NCI-H1048 (cell line): ENCODE measurements at places on chromosomes 5 and 9.

DNA sequence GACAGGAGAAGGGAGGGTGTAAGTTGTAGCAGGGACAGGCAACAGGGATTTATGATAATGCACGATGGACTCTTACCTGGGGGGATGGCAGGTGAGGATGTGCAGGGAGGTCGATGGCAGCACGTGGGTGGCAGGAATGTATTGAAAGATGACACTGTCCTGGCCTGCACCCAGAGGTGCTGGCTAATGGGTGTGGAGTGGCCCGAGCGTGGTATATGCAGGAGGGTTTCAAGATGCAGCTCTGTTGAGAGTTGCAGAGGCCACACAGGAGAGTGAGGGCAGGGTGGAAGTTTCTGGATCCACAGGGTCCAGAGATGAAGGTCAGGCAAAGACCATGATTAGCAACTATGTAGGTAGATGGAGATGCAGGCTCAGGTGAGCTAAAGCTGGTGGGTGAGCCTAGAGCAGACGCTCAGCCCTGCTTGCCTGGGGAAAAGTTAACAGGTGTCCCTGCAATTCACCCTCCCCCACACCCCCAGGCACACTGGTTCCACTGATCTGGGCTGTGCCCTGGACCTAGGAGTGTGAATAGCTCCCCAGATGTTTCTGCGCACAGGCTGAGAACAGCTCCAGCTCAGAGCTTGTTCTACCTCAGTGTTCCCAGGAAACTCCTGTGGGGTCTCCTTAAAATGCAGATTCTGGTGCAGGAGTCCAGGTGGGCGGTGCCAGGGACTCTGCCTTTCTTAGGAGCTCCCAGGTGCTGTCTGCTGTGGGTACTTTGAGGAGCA lies 21.5 kb upstream of the S1PR3 start:
- DNase-seq, result no peak

DNA sequence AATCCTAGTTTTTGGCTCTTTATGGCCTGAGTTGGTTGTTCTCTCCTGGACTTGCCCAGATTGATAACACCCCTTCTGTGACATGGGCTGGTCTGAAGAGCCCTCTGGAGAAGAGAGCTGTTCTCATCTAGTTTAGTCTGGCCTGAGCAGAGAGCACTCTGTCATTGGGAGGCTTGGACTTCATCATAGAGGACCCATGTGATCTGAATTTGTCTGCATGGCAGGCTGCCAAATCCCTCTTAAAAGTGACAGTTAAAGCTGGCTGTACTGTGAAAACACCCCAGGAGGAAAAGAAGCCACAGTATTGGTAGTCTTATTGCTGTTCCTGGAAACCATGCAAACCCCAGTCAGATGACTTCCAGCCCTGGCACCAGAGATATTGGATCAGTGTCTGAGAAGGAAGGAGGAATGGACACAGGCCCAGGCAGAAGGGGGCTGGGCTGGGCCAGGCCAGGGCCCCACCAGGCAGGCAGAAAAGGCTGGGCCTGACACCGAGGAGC lies 3.7 kb upstream of the WDR31 start:
- no peak for DNase-seq

DNA sequence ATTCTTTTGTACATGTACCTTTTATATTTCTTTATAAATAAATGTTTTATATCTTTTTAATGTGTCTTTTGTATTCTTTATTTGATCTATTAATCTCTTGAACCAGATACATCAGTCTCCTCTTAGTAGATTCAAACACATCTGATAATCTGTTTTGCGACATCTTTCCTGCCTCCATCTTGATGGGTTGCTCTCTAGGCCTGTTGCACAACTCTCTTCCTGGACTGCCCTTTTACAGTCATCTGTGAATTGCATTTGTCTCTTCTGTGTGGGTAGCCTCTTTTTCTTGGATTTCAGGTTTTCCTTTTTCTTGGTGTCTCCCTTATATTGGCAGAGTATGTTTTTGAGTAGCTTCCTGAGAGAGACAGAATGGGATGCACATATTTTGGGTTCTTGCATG lies 6.2 kb downstream of the ZFYVE16 start:
- no peak for DNase-seq

DNA sequence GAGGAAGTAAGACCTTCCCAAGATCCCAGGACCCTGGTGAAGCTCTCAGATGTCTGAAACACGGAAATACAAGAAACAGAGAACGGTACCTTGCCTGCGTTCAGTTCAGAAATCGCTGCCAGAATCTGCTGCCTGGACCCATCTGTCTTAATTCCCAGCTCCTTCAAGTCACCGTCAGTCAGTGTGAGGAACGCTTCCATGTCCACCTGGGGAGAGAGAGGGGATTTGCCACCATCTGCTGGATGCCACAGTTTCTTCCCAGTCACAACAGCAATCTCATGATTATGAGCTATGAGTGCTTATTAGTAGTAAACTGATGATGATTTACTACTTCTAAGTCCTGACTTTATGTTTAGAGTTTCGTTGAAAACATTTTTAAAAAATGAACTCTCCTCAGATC lies 36.7 kb upstream of the GABBR2 start:
- DNase-seq, result no peak

DNA sequence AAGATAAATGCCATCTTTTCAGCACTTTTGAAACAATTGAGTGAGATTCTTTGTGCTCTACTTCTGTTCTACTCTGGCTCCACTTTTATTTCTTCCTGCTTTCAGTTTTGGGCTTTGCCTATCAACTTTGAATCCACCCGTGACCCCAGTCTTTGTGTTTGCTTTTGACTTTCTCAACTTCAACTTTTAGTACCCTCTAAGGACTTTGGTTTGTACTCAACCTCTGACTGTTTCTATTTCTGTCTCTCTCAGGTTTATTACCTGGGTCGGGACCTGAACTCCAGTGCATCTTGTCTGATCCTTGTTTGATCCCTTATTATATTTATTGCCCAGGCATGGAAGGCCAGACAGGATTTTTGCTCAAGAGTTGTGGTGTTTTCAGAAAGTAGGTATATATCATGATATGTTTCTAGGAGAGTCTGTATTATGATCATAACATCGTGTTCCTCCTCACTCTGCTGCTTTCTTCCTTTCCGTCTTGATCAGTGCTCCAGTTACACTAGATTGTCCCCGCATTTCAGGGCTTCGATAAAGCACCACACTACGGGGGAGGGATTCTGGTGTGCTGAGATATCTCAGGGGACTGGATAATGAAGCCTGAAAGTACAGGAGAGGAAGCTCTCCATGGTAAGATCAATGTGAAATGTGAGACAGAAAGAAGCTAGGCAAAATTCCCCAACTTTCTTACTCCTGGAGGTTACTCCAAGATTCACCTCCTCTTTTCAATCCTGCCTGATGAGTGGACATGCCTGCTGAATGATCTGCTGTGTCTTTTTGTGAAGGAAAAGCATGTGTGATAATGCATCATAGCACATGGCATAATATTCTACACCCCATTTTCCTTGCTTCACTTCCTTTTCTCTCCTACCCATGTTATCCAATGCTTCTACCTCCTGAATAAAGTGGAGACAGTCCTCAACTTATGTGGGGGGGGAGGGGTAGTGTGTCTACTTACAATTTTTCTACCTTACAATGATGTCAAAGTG lies 155.5 kb upstream of the GRIN3A start:
- no peak for DNase-seq

GRCh38 chr9:113564498-113565237 lies 101.1 kb downstream of the RGS3 start:
- DNase-seq, result no peak

- no peak for DNase-seq
These were observed 38.2 kb downstream of the TTC39B start for GRCh38 chr9:15268782-15269181.

DNA sequence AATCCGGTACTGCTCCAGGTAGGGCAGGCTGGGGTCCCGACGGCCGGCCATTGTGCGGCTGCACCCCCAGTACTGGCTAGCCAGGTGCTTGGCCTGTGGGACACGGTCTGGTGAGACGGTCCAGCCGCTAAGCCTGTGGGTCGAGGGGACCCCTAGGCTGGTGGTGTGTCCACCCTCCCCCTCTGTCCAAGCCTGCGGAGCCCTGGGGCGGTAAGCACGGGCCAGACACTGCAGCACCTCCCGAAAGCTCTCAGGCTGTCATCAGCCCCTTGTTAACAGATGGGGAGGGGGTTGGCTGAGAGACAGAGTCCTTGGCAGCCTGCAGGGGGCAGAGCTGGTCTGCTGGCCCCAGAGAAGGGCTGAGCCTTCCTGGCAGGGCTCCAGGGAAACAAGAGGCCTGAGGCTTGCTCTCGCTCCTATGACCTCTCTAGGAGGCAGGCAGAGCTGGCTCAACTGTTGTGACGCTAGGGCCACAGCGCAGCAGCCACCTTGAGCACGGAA lies 11.8 kb upstream of the MRNIP start:
- no peak for DNase-seq

DNA sequence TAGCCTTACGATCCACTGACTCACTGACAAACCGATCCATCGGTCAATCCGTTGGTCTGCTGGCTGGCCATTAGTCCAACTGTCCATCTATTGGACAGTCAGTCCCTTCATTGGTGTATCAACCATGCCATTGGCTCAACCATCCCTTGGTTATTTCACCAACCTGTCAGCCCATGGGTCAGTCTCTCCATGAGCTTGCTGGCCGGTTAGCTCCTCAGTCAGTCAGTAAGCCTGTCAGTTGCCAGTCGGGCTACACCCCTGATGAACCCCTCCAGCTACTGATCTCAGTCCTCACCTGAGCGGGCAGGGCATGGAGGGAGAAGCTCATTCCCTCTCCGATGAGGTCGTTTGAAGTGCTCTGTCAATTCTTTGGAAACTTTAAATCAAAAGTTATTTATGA lies 166.5 kb downstream of the FGF18 start:
- DNase-seq, result no peak

- DNase-seq, result no peak
These were observed 61.3 kb downstream of the ENC1 start for GRCh38 chr5:74579215-74579614.

- no peak for DNase-seq
These were observed 247.2 kb downstream of the CEMIP2 start for GRCh38 chr9:71521132-71521531.

DNA sequence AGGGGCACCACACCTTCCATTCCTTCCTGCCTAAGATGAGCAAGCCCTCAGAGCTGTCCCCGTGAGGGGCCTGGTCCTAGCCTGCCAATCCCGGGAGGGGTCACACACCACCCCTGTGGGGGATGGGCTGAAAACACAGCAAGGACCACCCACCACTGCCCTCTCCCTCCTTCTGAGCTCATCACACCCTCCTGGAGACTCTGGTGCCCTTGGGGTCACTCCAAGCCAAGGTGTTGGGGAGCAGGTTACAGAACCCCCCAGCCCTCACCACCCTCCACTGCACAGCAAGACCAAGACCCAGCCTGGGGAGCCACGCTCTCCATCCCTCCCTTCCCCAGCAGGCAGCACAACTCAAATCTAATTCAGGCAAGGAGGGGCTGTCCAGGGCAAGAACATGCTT lies 60.5 kb upstream of the PPP1R26 start:
- DNase-seq, result no peak

- DNase-seq, result no peak
These were observed 48.3 kb upstream of the HRH2 start for GRCh38 chr5:175609526-175609925.

- DNase-seq, result no peak
These were observed 140.4 kb upstream of the ADRA1B start for GRCh38 chr5:159775890-159776289.

GRCh38 chr9:95854386-95855020 lies 21.0 kb upstream of the ERCC6L2 start:
- no peak for DNase-seq

DNA sequence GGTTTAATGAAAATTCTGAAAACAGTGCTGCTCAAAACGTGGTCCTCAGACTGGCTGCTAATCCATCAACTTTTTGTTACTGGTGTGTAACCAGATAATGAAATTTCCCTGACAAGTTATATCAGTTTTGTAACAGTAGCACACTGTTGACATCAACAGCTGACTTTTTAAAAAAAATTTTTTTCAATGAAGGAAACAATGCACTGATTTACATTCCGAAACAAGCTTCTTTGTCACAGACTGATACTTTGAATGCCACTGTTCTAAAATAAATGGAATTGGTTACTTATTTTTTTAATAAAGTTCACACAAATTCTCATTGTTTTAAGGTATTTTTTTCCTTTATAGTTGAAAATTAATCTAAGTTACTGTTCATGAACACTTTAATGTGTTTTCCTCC lies 169.1 kb downstream of the NIPBL start:
- no peak for DNase-seq

GRCh38 chr5:35202319-35203111 lies 27.8 kb downstream of the PRLR start:
- DNase-seq, result no peak

DNA sequence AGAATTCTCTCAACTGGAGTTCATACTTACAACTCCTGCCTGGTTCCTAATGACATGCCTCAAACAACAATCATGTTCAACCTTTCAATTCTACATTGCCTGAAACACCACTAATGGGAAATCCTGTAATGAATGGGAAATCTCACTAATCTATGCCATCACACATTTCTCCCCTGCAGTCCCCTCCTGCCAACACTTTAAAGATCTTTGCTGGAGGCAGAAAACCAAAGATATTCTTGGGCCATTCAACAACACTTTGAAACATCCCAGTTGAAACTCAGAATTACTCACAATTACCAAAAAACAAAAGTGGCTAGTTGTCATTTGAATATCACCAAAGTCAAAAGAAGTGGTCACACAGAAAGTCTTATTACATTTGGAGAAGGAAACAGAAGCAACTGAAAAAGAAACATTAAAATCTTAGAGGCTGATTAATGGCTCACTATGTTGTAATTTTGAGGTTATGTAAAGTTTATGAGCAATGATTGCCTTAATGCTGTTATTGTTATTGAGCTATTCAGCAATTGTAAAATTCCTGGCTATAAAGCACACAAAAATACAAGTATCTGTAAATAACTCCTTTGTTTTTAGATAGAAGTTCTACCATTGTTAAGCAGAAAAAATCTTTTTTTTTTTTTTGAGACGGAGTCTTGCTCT lies 313.4 kb upstream of the SLC30A5 start:
- DNase-seq, result no peak

DNA sequence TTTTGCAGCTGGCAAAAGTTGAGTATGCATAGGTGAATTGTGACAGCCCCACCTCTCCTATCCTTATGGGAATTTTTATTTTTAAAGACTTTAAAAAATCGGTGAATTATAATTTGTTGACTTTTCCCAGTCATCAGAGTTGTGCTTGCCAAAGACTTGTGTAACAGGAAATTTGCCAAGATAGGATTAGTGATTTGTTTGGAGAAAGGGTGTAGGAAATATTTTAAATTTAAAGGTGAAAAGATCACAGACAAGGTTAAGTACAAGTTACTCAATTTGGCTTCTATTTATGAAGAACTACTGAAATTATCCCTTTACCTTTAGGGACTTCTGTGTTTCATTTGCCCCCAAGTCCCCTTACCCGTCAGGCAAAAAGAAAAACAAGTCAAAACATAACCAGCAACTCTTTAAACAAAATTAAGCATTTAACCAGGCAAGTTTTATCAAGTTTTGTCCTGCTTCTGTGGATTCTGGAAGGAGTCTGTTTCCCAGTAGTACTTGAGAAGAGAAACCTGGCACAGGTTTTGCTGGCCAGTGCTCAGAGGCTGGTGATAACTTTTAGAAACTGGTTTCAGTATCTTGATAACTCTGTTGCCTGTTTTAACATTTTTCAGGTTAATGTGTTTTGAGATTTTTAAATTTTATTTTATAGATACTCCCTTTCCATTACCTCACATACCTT lies 285.4 kb downstream of the MAST4 start:
- no peak for DNase-seq

- no peak for DNase-seq
These were observed 204.1 kb downstream of the ARRDC3 start for GRCh38 chr5:91179018-91179417.
